ENCODE measurements at places on chromosomes 3 and 15. TPM values are rescaled to one million over a fixed set of nuclear protein-coding genes. Genes with fewer than 3 reads are reported as not detected.

The CCR3 gene
- total RNA-seq, result not detected

The HDC gene
- total RNA-seq, result not detected

The WDR49 gene
- 0.13 TPM for total RNA-seq

The TM4SF1 gene
- total RNA-seq, result 68.7 TPM

The FAM81A gene
- total RNA-seq, result 0.08 TPM

The HTR3E gene
- total RNA-seq, result not detected

The ACKR4 gene
- total RNA-seq, result not detected

The PRSS50 gene
- total RNA-seq, result not detected

The CCR2 gene
- total RNA-seq, result not detected

The NDN gene
- 172 TPM for total RNA-seq

The GCNT3 gene
- not detected for total RNA-seq

The SRGAP3 gene
- 2.2 TPM for total RNA-seq

The FANCD2OS gene
- total RNA-seq, result not detected

The CFAP20DC gene
- 2.8 TPM for total RNA-seq

The NDUFB5 gene
- total RNA-seq, result 107 TPM

The CACNA1D gene
- 0.26 TPM for total RNA-seq

The NMD3 gene
- 31.9 TPM for total RNA-seq

The GUCA1C gene
- not detected for total RNA-seq

The GMPPB gene
- total RNA-seq, result 69.7 TPM

The MKRN3 gene
- not detected for total RNA-seq

Measured in epithelial cell of alveolus of lung (primary cell).